ENCODE measurements at places on chromosomes 5 and 9.

- no peak for DNase-seq
Observed at GRCh38 chr5:34682926-34683623, 26.9 kb downstream of the RAI14 start.

DNA sequence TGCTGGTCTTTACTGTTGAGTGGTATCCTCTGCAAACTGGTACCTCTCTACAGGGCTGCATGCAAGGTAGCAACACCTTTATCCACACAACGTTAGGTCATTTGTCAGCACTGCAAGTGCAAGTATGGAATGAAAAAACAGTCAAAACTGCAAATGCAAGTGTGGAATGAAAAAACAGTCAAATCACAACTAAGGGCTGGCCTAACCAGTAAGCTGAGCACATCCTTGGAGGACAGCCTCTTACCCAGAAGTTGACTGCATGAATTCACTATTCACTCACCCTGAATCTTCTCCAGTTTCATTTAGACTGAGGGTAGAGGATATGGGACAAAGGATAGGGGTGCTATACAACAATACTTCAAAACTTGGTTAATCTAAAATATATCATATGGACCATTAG lies 158.4 kb downstream of the PPP2R2B start:
- no peak for DNase-seq

DNA sequence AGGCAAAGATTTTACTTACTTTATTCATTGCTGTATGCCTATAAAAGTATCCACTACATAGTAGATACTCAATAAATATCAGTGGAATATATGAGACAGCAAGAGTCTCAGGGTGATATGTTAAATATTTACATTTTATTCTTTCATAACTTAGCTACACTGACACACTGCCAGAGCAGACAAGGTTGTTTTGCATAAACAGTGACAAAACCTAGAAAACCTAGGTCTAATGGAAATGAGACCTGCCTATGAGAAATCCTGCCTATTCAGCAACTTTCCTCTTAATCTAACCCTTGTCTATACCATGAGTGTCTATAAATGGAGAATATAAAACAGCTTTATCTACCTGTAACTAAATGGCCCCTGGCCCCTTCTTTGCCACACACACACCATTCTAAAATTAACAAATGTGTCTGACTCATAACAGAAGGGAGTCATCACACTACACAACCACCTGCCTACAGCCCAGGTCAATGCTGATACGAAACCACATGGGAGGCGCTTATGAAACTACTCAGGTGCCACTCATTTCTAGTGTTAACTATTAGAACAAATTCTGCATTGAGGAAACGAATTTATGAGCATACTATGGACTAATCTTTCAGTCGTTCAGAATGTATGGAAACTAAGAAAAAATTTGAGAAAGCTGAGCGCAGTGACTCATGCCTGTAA lies 60.3 kb downstream of the UBAP2 start:
- DNase-seq, result peak; percentile 56

DNA sequence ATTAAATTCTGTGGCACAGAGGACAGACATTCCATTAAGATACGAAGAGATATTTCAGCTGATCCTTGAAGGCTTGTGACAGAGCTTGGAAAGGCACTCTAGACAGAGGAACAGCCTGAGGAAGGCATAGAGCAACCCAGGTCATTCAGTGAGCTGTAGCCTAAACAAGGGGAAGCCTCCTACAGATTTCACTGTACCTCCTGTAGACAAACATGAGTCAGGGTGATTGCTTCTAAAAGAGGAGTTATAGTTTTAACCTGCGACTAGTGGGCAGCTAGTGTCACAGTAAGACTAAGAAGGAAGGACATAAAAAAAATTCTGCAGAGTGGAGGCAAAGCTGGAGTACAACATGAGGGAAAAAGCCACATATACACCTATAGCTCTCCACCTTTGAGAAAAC lies 43.5 kb upstream of the ANKDD1B start:
- DNase-seq, result no peak

DNA sequence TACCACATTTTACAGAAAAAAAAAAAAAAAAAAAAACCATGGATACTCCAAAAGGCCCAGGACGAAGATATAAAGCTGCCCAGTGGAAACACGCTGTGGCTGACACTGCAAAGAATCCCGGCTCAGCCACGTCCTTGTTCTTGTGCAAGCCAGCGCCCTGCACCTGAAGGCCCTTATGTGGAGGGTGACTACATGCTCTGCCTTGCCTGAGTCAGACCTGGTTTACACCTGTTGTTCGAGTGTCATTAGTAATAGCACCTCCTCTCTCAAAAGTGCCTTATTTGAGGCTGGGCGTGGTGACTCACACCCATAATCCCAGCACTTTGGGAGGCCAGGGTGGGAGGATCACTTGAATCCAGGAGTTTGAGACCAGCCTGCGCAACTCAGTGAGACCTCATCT lies 54.3 kb upstream of the ZSWIM6 start:
- no peak for DNase-seq

DNA sequence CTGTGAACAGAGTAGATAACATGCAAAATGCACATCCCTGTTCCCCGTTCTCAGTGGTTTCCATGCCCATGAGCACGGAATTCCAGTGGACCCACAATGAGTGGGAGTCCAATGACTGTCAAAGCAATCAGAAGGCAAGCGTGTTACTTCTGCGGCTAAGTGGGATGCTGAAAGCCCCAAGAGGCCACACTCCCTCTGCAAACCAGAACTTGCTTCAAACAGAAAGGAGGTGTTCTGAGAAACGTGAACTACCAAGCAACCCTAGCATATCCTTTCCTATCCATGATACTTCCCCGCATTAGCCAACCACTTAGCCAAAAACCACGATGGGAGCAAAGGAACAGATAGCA lies 21.7 kb upstream of the MVB12B start:
- DNase-seq, result no peak

DNA sequence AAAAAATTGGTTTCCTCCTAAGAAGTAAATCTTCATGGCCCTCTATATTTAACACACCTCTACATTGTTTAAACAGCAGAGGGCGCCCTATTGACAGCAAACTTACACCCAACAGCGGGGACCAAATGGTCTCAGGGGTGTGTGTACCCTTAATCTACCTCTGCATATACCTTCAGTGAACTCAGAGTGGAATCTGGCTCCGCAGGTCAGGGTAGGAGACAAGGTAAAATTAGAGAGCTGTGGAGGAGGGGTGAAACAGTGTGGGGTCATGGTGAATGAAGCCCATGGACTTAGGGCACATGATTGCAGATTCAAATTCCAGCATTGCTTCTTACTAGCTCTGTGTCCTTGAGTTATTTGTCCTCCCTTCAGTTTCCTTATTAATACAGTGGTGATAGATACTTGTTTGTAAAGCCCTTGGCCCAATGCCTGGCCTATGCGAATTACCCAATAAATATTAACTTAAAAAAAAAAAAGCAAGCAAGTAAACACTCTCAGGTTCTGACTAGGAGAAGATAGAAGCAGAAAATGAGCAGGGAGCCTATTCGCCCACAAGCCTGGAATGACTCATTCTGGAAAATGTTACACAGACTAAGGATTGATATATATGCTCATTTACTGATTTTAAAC lies 122.9 kb downstream of the CAVIN4 start:
- DNase-seq, result no peak

GRCh38 chr5:95664204-95664786 lies 17.7 kb downstream of the RFESD start:
- no peak for DNase-seq

- DNase-seq, result no peak
Observed at GRCh38 chr9:83656032-83656680, 33.2 kb downstream of the IDNK start.

DNA sequence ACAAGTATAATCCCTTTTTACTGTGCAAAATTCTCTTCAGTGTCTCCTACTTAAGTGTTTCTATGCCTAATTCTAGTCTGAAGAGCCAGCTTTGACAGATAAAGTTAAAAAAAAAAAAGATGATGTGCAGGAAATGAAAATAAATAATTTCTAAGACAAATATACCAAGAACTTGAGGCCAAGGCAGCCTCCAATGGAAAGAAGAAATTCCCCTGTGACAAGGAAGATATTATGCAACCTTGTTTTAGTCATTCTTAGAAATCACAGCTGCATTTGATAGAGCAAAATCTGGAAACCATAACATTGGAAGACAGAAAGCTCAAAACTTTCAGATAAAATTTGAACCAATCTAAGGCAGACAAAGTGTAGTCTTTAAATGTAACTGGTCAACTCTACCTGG lies 375.9 kb upstream of the TLE4 start:
- DNase-seq, result no peak

- DNase-seq, result no peak
Observed at GRCh38 chr5:154278186-154278585, 87.7 kb downstream of the GALNT10 start.

GRCh38 chr9:124188331-124189110 lies 69.2 kb upstream of the NEK6 start:
- no peak for DNase-seq

- no peak for DNase-seq
Observed at GRCh38 chr5:157233515-157233914, 32.4 kb upstream of the CYFIP2 start.

- no peak for DNase-seq
Observed at GRCh38 chr9:90029996-90030395, 425.2 kb downstream of the GADD45G start.

DNA sequence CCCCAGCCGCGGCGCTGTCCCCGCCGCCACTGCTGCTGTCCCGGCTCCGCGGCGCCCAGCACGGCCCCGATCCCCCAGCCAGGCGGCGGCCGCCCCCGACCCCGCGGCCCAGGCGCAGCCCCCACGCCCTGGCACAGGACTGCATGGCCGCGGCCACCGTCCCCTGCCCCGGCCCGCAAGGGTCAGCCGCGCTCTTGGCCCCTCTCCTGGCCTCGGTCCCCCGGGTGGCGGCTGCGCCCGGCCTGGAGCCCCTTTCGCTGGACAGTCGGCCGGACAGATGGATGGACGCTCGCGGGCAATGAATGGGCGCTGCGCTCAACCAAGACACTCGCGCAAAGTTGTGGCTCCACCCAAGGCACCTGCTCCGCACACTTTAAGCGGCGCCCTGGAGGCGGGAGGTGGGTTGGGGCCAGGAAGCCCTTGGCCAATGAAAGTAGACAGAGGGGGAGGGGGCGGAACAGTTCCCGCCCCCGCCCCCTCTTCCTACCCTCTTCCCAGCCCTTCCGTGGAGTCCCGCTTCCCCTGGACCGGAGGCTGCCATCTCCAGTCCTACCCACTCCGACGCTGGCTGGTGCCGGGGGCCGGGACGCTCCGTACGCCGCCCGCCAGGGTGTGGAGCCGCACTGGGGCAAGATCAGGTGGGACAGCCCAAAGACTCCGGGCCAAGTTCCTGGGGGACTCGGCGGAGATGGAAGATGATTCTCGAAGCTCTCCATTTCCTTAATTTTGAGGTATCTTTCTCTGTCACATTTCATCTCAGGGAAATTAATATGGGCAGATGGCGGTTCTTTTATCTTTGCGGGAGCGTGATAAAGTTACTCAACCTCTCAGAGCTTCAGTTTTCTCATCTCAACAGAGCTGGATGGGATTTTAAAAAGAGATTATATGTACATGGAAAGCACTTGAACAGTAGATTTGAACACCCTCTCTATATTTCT lies at the start of gene GLDC:
Gene GLDC, minus strand, starts transcription at position 375 of the 938 bp plus-strand sequence. Its CDS starts 230 bp downstream, at position 145.
- peak; percentile 90 for DNase-seq

DNA sequence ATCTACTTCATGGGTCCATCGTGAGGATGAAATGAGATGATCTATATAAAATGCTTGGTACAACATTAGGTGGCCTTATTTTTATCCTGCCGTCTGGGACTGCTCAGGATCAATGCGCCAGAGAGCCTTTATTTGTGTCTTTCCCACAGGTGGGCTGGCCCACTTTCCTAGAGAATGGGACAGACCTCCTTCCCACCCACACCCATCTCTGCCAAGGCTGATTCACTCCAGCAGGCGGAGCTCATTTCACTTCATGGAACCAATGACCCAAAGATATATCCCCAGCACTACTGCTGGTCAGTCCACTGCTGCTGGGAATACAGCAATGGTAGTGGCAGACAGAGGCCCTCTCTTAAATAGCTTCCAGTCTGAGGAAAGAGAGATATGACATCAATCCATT lies 35.7 kb downstream of the TGFBI start:
- no peak for DNase-seq

GRCh38 chr5:80757290-80757689 lies 102.5 kb upstream of the DHFR start:
- no peak for DNase-seq

- DNase-seq, result no peak
Observed at GRCh38 chr5:161058781-161059180, 206.8 kb upstream of the ATP10B start.

GRCh38 chr9:98199388-98200033 lies 7.1 kb upstream of the CORO2A start:
- no peak for DNase-seq

DNA sequence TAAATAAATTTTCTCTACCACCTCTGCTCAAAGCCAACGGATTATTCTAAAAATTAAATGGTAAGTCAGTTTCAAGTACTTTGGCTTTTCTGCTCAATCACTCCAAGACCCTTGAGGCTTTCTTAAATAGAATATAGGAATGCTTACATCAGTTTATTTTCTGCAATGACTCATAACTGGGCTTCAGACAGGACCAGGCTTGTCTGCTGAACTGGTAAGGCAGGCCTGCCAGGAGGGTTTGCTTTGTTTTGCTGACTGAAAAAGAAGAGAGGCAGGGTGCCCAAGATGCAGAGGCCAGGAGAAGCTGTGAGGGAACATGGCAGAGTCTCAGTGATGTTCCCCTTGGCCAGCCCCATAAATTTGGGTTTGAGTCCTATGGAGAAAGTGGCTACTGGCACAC lies 60.3 kb upstream of the EPB41L4A start:
- DNase-seq, result no peak

- DNase-seq, result no peak
Observed at GRCh38 chr5:16152601-16153568, 26.7 kb downstream of the MARCHF11 start.

GRCh38 chr5:53556001-53556400 lies 4.4 kb upstream of the NDUFS4 start:
- DNase-seq, result no peak
